ENCODE measurements at places on chromosomes 12 and 14.

GRCh38 chr14:105026802-105027563 lies 6.1 kb upstream of the CDCA4 start:
- peak; percentile 9 for DNase-seq

DNA sequence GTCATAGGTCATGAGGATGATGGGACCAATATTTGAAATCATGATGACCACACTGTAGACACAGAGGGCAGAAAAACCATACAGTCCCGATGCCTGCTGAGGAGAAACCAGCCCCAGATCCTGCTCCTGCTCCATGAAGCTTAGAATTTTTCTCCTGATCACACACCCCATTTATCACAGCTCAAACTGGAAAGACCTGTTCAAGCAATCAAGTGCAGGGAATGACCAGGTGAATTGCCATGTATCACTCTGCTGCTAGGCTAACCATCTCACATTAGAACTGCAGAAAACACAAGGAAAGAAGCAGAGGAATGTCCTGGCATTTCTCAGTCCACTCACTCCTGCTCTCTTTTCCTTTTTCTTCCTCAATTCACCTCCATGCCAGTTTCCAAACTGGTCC lies 18.1 kb downstream of the MANSC1 start:
- no peak for DNase-seq

GRCh38 chr14:22313172-22313801 lies 275.7 kb downstream of the DAD1 start:
- no peak for DNase-seq

GRCh38 chr14:105138551-105139111 lies 29.9 kb downstream of the JAG2 start:
- DNase-seq: no peak

- DNase-seq: no peak
These were observed 46.4 kb upstream of the BMP4 start for GRCh38 chr14:54003064-54003463.

- no peak for DNase-seq
These were observed 14.8 kb downstream of the CDKL1 start for GRCh38 chr14:50381823-50382287.

GRCh38 chr12:42923156-42923555 lies 333.6 kb upstream of the PRICKLE1 start:
- no peak for DNase-seq

Measured in NCI-H2171 (cell line).